ENCODE measurements at places on chromosomes 1 and 21.

DNA sequence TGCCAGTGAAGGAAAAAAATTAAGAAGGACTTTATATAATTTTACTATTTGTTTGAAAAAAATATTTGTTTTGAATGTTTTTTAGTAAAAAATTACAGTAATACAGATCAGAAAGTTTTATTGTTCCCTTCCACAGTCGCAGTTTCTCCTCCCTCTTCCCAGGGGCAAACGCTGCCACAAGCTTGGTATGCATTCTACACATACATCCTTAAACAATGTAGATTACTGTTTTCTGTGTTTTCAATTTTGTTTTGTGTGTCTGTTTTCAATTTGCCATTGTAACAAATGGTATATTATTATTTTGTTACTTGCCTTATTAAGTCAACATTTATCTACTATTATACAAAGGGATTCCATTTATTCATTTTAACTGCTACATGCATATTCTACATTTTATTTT, 257.1 kb downstream of the HMCN1 start:
- DNase-seq: no peak

- DNase-seq: no peak
These were observed 1.1 kb upstream of the SLAMF8 start for GRCh38 chr1:159825564-159825963.

DNA sequence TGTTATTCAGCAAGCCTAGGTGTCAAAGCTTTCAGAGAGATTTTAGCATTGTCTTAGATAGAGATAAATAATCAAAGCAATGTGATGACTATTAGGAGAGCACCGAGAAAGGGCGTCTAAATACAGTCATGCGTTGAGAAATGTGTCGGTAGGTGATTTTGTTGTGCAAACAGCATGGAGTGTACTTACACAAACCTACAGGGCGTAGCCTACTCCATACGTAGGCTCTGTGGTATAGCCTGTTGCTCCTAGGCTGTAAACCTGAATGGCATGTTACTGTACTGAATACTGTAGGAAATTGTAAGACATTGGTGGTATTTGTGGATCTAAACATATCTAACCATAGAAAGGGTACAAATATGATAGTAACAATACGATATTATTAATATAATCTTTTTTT, 31.8 kb downstream of the KIF1B start:
- no peak for DNase-seq

DNA sequence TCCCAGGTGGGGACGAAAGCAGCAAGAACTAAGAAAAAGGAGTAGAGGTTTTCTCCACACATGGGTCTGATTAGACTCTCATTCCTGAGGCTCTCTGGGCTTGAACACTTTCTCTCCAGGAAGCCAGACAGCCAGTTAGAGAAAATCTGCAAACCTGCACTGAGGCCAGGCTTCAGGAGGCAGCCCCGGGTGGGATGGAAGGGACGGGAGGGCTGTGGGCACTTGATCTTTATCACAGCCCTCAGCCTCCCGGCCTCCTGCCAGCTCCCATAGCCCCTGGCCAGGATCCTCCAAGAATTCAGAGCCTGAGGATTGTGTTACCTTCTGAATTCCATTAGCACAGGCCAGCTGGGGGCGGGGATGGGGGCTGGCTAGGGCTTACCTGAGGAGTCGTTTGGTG, 40.1 kb downstream of the SERTAD4 start:
- DNase-seq: no peak

- DNase-seq: no peak
These were observed 287.0 kb downstream of the GPATCH2 start for GRCh38 chr1:217343907-217344306.

DNA sequence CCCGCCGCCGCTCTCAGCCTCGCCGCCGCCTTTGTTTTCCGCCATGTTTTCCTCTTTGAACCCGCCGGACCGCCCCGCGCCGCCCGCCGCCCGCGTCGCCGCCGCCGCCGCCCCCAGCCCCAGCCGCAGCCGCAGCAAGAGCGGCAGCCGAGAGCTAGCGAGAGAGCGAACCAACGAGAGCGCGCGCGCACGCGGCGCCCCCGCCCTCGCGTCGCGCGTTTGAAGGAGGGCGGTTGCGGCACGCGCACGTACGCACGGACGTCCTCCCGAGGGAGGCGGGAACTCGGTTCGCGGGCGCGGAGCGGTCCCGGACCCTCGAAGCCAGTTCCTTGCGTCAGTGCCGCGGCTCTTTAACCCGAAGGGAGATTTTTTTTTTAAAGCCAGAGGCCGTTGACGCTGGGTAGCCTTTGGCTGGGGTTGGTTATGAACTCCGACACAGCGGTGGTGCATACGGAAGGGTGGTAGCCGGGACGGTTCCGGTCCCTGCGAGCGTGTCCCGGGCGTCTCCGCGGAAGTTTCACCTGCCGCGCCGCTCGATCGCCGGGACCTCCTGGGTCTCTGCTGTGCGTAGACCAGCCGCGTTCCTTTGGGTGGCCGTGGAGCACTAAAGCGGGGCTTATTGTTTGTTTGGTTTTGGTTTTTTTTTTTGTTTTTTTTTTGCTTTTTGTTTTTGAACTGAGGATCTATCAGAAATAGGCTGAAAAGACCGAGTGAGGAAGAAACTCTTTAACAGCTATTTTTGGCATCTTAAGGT, at the start of gene TRIM33:
TRIM33 (minus strand) TSS at position 172 of the 754 bp plus-strand sequence; CDS start at position 45, 127 bp downstream.
- DNase-seq: peak; percentile 96

DNA sequence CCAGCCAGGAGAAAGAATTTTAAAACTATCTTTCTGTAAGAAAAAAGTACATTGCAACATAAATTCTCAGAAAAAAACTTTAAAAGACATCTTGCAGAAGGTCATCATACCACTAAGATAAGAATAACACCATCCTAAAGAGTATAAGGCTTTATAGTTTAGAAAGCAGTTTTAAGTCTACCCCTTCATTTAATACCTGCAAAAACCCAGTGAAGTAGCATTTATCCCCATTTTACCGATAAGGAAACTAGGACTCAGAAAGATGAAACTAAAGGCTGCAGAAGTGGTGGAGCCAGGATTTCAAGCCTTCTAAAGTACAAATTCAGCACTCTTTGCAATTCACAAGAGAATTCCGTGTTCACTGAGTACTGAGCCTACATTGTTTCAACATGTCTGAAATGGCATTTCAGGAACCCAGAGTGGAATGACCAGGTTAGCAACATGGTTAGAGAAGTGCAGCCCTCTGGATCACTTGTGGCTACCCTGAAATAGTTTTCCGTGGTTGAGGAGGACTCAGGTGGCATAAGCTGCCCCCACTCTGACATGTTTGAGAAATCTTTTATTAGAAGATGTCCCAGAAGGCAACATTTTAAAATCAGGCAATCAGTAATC, 6.7 kb downstream of the MYCL start:
- no peak for DNase-seq

DNA sequence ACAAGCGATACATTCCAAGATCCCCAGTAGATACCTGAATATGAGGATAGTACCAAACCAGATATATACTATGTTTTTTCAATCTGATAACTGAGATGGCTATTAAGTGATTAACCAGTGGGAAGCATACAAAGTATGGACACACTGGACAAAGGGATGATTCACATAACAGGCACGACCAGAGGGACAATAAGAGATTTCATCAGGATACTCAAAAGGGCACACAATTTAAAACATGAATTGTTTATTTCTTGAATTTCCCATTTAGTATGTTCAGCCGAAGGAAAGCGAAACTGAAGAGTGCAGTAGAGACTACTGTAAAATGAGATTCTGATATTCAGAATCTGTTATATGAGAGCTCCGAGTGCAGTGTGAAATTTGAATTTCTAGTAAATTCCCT, 10.6 kb downstream of the ZZZ3 start:
- DNase-seq: no peak

DNA sequence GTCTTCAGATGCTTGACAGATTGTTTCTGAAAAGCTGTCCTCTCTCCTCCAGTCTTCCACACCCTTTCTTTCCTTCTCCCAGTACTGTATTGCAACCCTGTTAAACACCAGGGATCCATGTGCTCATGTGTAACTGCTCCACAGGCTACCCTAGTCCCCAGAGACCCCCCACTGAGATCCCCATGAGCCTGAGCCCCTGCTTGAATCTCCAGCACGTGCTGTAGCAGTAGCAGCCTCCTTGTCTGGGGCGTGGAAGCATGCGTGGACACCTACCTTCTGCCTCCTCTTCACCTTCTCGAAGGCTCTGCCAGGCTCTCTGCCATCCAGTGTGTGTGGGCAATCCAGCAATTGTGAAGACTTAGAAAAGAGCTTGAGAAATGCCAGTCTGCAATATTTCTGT, 25.2 kb downstream of the GPR137B start:
- DNase-seq: peak; percentile 32

DNA sequence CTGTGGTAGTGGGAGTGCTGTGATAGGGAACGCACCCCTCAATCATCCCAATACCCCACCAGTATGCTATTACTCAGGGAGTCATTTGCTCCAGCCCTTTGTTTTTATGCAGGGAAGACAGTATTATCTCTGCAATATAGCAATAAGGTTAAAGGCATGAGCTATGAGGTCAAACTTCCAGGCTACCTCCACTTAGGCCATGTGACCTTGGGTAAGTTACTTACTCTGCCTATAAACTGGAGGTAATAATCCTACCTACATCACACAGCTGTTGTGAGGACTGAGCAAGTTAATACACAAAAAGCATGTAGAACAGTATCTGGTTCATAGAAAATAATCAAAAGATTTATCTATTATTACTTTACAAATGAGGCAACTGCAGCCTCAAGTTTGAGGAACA, 30.1 kb downstream of the MEF2D start:
- no peak for DNase-seq

DNA sequence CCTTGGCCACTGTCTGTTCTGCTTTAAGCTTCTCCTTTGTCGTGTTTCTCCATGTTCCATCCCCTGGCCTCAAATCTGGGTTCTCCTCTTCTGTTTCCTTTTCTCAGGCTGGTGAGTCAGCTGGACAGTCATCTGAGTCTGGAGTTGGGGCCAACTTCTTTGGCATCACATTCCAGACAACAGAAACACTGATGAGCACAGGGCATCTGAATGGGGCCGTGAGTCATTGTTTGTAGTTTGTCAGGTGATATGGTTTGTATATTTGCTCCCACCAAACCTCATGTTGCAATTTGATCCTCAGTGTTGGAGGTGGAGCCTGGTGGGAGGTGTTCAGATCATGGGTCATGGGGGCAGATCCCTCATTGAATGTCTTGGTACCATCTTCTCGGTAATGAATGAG, 14.3 kb upstream of the OLIG2 start:
- no peak for DNase-seq

DNA sequence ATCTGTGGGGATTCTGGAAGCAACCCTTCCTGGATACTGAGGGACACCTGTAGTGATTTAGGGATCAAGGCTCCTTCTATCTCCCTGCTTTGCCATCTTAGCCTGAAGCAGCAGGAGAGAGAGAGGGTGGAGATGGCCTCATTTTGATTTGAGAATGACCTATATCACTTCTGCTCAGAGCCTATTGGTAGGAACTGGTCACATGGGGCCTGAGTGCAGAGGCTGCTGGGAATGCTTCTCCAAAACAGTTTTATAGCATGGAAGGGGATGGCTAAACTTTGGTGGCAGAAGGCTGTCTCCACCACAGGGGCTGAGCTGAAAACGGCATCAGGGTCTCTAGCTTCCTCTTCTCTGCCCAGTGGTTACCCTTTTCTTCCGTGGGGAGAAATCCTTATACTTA, 105.8 kb downstream of the TBX19 start:
- DNase-seq: no peak

DNA sequence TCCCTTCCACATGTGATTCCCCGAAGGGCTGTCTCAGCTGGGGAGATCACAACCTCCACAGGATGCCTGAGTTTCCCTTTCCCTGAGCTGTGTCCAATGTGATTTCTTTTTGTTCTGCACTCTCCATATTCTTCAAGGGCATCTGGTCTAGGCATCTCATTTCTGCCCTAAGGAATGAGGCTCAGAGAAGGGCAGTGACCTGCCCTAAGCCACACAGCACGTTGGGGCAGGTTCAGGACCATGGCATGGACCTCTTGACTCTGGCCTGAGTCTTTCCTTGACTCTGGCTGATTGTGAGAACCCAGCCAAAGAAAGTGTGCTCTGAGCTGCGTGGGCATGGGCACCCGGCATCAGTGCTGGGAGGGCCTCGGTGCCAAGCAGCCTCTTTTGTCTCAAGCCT, 590.3 kb downstream of the PTPRU start:
- no peak for DNase-seq

- no peak for DNase-seq
These were observed 13.1 kb downstream of the RNF220 start for GRCh38 chr1:44418022-44418673.

DNA sequence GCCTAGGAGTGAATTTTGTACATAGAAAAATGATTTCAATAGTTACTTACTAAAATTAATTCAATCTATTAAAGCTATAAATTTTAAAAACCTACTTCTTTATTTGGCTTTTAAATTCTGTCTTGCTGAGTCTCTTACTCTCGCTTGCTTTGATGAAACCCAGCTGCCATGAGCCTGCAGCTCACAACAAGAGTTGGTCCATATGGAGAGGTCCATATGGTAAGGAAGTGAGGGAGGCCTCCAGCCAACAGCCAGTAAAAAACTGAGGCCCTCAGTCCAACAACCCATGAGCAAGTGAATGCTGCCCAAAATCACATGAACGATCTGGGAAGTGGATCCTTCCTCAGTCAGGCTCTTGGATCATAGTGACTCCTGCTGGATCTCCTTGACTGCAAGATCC, 89.9 kb upstream of the CXADR start:
- no peak for DNase-seq

DNA sequence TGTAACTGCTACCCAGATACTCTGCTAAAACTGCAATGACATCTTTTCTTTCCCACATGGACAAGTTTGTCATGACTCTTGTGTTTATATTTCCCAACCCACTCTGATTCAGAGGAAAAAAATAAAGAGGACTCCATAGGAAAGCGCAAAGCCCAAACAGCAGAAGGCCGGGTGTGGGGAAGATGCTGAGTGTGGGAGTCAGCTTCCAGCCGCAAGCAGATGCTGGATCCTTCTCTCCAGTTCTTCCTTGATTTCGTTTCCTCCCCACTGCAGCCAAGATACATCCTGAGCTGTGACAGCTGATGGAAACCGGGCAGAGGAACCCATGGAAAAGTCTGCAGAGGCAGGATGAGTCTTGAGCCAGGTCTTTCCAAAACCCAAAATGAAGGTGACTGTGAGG, 498.2 kb downstream of the PLPP3 start:
- DNase-seq: no peak

GRCh38 chr1:19772053-19772452, 27.7 kb downstream of the TMCO4 start:
- DNase-seq: no peak

GRCh38 chr1:114218361-114219171, 64.9 kb upstream of the SYT6 start:
- no peak for DNase-seq

- no peak for DNase-seq
These were observed 3.9 kb downstream of the LAMB3 start for GRCh38 chr1:209648346-209648745.

GRCh38 chr1:97759078-97759477, 161.8 kb downstream of the DPYD start:
- no peak for DNase-seq

- DNase-seq: no peak
These were observed 100.0 kb upstream of the EDEM3 start for GRCh38 chr1:184854496-184855140.

DNA sequence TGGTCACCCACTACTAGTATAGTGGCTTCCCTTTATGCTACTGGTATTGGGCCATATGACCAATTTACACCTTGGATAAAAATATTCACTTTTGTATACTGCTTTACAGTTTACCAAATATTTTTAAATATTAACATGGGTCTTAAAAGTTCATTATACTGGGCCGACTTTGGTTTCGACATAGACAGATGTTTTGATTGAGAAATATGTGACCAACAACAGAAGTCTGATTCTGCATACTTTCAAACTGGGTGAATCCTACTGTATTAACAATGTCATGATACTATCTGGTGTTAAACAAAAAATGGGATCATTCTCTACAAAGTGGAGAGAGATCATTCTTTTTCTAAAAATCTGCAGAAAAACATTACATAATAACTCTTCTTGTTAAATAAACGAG, 134.8 kb downstream of the AKT3 start:
- no peak for DNase-seq
